Gastrocnemius medialis (tissue), 4 donors: ENCODE measurements at places on chromosomes 16 and 17.

DNA sequence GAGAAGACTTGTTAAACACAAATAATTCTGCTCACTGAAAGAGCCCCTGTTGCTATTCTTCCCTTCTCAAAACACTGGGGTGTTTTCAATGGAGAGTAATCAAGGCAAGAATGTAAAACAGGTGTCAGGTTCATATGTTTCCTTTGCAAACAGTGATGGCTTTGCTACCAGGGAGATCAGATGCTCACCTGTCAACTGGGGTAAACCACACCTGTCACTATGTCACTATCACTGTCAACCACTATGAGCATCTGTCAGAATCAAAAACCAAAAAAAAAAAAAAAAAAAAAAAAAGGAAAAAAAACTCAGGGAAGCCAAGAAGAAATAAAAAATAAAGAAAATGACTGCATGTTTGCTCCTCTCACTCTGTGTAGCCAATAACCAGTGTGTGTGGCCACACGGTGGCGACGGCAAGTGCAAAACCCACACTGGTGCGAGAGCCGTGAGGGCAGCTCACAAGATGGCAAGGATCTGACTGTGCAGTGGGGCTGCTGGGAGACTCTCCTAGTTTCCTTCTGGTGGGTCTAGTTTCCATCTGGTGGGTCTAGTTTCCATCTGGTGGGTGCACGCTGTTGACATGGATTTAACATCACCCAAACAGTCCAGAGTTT is 22.7 kb downstream of the USP22 start:
- peaks cover 40% of the 10 kb centered on the region for H3K4me1 ChIP-seq
- H3K4me3 ChIP-seq, result no peak overlapping the region
- peaks cover 61% of the 10 kb centered on the region for H3K36me3 ChIP-seq
- DNase-seq, result peak; percentile 58
- H3K27me3 ChIP-seq, result no peaks in the 10 kb centered on the region

DNA sequence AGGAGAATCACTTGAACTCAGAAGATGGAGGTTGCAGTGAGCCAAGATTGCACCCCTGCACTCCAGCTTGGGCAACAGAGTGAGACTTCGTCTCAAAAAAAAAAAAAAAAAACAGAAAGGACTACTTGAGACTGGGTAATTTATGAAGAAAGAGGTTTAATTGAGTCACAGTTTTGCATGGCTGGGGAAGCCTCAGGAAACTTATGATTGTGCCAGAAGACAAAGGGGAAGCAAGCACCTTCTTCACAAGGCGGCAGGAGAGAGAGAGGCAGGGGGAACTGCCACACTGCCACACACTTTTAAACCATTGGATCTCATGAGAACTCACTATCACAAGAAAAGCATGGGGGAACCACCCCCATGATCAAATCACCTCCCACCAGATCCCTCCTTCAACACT is 9.0 kb upstream of the MILR1 start:
- no peak overlapping the region for H3K4me3 ChIP-seq
- DNase-seq, result no peak
- no peak overlapping the region for H3K27ac ChIP-seq
- no peaks in the 10 kb centered on the region for H3K27me3 ChIP-seq
- H3K4me1 ChIP-seq, result no peaks in the 10 kb centered on the region

- peaks cover 20% of the 10 kb centered on the region for H3K4me1 ChIP-seq
- H3K27ac ChIP-seq, result peak overlapping the region; percentile 23
- no peak for DNase-seq
- H3K4me3 ChIP-seq, result no peak overlapping the region
- H3K36me3 ChIP-seq, result no peaks in the 10 kb centered on the region
- no peaks in the 10 kb centered on the region for H3K27me3 ChIP-seq
These were observed 57.5 kb upstream of the TOB1 start for GRCh38 chr17:50923611-50924010.

- no peaks in the 10 kb centered on the region for H3K36me3 ChIP-seq
- peaks cover 57% of the 10 kb centered on the region for H3K4me1 ChIP-seq
- peaks cover 44% of the 10 kb centered on the region for H3K27me3 ChIP-seq
- no peak for DNase-seq
- H3K4me3 ChIP-seq, result peak overlapping the region; percentile 63
- peak overlapping the region; percentile 85 for H3K27ac ChIP-seq
These were observed 2.4 kb upstream of the ALOXE3 start for GRCh38 chr17:8120520-8121406.

- no peak for DNase-seq
- H3K4me3 ChIP-seq, result no peak overlapping the region
- H3K27me3 ChIP-seq, result no peaks in the 10 kb centered on the region
- no peaks in the 10 kb centered on the region for H3K36me3 ChIP-seq
These were observed 9.0 kb upstream of the RHBDL3 start for GRCh38 chr17:32256701-32257019.

GRCh38 chr16:51544851-51545467 is 393.9 kb upstream of the SALL1 start:
- no peak overlapping the region for H3K27ac ChIP-seq
- H3K4me3 ChIP-seq, result no peak overlapping the region
- no peaks in the 10 kb centered on the region for H3K27me3 ChIP-seq
- H3K36me3 ChIP-seq, result no peaks in the 10 kb centered on the region
- no peak for DNase-seq
- no peaks in the 10 kb centered on the region for H3K4me1 ChIP-seq

DNA sequence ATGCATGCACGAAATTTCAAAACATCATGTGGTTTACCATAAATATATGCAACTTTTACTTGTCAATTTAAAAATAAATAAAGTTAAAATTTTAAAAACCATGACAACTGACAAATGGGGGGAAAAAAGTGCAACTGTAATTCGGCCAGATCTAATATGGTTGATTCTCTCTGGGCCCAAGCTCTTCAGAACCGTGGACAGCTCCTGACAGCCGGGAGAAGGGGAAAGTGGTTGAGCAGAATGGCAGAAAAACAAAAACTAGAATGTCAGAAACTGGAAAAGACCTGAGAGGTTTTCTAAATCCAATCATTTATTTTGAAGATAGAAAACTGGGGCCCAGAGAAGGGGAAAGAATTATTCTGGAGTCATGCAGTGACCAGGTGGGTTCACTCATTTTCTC is 126.6 kb downstream of the TMEM132E start:
- H3K4me1 ChIP-seq, result no peaks in the 10 kb centered on the region
- DNase-seq, result no peak
- no peak overlapping the region for H3K4me3 ChIP-seq
- H3K27ac ChIP-seq, result no peak overlapping the region
- H3K36me3 ChIP-seq, result no peaks in the 10 kb centered on the region
- no peaks in the 10 kb centered on the region for H3K27me3 ChIP-seq
